ENCODE measurements at places on chromosomes 6 and 20.

DNA sequence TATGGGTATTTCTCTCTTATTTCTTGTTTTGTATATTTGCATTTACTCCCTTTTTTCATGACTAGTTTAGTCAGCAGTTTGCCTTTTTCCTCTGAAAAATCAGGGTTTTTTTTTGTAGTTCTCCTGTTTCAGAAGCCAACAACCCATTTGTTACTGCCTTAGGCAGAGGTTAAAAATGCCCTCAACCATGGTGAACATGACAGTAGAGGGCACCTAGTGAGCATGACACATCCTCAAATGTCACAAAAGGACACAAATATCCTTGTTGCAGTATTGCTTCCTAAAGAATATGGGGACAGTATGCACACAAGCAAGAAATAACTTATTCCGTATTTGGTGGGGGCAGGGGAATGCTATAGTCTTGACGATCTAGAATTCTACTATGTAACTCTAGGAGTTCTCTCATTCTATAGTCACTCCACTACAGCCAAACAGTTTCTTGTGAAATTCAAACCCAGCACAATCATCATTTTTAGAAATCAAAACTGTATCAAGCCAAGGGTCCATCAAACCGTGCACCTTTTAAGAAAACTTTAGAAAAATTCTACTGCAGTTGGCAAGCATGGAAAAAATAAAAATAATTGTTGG lies 47.0 kb downstream of the GOPC start:
- DNase-seq = no peak

GRCh38 chr20:62827311-62828038 lies 10.6 kb downstream of the COL9A3 start:
- DNase-seq = no peak

DNA sequence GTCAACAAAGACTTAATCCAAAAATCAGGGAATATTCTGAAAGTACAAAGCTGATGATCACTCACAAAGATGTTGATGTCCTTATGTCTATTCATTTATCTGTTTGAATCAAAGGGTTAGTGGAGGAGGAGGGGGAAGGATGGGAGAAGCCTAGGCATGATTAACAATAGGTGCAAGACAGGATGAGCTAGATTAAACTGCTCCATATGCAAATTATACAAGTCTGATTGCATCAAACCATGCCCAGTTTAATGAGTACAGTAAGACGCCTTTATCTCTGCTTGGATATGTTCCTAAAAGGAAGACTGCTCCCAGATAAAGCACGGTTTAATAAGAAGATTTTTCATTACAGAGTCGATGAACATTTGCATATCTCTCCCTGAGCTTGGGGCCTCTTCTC lies 626.4 kb upstream of the NOX3 start:
- DNase-seq = no peak

DNA sequence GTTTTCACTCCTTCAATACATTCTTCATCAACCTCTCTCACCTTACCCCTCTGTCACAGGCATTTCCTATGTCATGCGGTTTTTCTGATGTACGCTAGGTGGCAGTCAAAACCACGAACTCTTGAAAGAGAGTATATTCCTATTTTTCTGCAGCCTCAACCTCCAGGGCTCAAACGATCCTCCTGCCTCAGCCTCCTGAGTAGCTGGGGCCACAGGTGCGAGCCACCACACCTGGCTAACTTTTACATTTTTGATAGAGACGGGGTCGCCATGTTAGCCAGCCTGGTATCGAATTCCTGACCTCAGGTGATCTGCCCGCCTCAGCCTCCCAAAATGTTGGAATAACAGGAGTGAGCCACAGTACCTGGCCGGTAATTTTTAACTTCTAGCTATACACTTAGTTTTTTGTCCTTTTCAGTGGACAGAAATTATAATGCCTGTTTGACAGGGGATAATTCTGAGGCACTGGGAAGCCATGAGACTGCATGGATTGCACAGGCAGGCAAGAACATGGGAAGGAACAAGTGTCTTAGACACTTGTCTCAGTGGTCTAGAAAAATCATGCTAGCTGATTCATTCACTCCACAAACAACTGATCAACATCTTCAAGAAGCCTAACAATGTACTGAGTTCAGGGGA lies 22.5 kb upstream of the HFE start:
- no peak for DNase-seq

GRCh38 chr6:113094779-113095178 lies 747.6 kb downstream of the RFPL4B start:
- DNase-seq = no peak

GRCh38 chr6:47434372-47435253 lies 43.0 kb upstream of the CD2AP start:
- DNase-seq = no peak

- DNase-seq = no peak
Observed at GRCh38 chr6:169976301-169977081, 225.1 kb downstream of the ERMARD start.

- no peak for DNase-seq
Observed at GRCh38 chr20:22686097-22686496, 101.7 kb upstream of the FOXA2 start.

DNA sequence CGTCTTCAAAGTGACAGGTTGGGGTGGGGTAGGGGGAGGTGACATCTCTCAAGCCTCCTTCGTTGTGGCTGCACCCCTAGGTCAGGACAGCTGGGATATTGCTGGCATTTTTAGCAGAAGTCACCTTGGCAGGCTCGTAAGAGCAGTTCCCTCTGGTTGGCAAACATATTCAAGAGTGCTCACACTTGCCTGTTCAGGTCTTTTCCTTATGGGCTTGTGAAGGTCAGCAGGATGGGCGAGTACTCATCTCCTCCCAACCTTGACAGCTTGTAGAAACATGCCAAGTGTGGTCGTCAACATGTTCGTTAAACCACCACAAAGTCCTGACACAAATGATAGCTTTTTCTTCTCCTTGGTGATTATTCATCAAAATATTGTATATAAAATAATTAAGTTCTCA lies 113.6 kb downstream of the HDGFL1 start:
- no peak for DNase-seq

- no peak for DNase-seq
Observed at GRCh38 chr6:167856474-167856873, 29.8 kb downstream of the AFDN start.

- DNase-seq = no peak
Observed at GRCh38 chr20:6683021-6683977, 84.2 kb upstream of the BMP2 start.

- no peak for DNase-seq
Observed at GRCh38 chr20:61948586-61949362, 116.9 kb downstream of the TAF4 start.

- DNase-seq = no peak
Observed at GRCh38 chr20:33676652-33677645, 2.7 kb upstream of the NECAB3 start.

GRCh38 chr6:167987396-167988153 lies 9.9 kb upstream of the KIF25 start:
- no peak for DNase-seq

DNA sequence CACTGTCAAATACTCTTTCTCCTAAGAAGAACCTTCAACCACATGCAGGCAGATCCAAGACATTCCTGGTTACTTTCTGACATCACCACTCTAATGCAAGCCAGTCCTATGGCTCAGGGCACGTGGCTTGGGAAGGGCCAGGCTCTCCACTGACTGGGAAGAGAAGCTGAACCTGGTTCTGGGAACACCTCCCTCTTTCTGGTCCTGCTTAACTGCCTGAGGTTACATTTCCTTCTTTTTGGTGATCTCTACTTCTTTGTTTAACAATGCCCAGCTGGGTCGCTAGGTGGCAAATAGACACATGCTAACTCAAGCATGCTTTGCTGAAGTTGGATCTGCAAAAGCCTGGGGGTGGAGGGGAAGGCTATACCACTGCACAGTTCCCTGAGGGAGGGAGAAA lies 249.8 kb downstream of the GMDS start:
- no peak for DNase-seq

DNA sequence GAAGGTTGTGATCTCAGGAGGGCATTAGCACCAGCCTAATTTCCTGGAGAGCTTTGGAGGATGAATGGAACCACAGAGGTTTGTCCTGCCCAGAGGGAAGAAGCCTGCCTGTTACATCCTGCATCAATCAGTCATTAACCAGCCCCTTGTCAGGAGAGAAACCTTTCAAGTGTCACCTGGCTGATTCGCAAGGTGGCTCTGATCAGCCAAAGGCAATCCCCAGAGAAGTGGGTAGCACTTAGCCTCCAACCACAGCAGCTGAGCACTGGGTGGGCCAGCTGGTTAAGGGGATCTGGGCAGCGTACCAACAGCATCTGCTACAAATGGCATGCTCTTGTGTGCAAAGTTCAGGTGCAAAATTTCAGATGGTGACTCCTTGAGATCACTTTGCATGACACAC lies 26.9 kb downstream of the ANKEF1 start:
- peak; percentile 97 for DNase-seq

- DNase-seq = no peak
Observed at GRCh38 chr6:76633259-76633658, 560.8 kb upstream of the IMPG1 start.

- no peak for DNase-seq
Observed at GRCh38 chr6:132814716-132815570, 574 bp downstream of the RPS12 start.

DNA sequence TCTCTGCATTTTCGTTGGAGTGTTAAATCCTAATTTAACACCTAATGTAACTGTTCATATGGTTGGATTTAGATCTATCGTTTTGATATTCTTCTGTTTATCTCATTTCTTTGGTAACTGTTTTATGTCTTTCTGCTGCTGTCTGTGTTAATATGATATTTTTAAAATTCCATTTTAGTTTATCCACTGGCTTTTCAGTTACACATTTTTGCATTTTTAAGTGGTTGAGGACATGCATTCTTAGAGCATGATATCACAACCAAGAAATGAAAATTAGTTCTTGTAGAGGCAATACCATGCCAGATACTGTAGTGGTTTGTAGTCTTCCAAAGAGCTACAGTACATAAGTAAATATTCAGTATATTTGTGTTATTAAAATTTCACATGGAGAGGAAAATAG lies 58.6 kb downstream of the LIN28B start:
- DNase-seq = no peak

DNA sequence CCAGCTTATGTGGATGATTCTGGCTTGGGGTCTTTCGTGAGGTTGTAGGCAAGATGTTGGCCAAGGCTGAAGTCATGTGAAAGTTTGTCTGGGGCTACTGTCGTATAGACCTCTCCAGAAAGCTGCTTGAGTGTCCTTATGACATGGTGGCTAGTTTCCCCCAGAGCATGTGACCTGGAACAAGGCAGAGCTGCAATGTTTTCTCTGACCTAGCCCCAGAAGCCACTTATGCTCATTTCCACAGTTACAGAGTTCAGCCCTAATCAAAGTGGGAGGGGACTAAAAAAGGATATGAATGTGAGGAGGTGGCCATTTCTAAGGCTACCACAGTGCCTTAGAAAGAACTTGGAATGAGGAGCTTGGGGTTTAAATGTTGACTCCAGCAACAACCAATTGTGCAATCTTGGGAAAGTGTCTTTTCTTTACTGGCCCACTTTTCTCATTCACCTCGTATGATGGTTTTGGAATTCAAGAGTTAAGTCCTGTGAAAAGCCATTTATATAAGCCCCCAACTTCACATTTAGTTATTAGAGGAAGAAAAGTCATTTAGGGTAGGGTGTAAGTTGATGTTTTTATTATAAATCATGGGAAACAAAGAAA lies 5.9 kb upstream of the ASXL1 start:
- DNase-seq = no peak

GRCh38 chr6:70303034-70303525 lies at the start of gene COL9A1:
Gene COL9A1, minus strand, starts transcription at chr6:70303084. Its CDS starts 160 bp downstream, at chr6:70302924.
- no peak for DNase-seq

DNA sequence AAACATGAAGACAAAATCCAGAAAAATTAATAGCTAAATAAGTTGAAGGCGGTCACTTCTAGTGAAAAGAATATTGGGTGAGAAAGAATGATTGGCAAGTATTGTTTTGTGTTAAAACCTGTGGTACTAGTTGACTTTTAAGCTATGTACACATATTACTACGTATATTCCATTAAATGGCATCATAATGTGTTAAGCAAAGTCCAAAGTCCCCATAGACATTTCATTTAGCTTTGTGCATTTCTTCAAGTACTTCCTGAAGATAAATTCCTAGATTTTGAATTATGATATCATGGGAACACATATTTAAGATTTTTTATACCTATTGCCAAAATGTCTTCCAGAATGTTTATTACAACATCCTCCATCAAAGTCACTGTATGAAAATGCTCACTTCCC lies 272.7 kb upstream of the IRAK1BP1 start:
- no peak for DNase-seq

DNA sequence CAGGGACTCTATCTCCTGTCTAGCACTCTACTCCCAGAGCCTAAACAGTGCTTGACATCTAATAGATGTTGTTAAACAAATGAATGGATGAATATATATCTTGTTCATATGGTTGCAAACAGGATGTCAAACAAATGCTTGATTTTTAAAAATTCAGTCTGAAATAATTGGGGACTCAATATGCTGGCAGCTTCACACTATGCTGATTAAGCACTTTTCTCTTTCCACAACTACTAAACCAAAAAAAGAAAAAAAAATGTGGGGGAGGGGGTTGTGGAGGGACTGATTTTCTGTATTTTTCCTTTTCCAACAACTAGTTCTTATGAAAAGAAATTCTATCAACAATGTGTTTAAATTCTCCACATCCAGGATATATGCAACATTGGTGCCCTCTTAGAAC lies 42.9 kb downstream of the SF3B5 start:
- DNase-seq = no peak

All from NCI-H1436 treated with DMSO at 0.1 percent for 48 hours (cell line).